ENCODE measurements at places on chromosomes 5 and 9. TPM values are rescaled to one million over a fixed set of nuclear protein-coding genes. Genes with fewer than 3 reads are reported as not detected.

DNA sequence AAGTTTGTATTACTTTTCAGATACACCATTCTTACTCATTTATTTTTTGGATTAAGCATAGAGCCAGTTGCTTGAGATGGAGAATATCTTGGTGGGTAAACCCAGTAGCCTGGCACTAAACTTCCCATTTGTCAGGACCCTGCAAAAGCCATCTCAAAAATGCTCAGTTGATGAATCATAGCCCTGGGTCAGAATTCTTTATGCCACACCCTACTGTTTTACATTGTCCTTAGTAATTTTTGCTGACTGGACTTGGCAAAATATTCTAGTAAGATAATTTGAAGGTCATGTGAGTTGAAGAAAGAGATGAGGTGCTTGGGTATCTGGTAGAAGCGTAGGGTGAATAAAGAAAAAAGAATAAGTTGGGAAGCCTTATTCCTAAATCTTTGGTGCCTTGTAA, 50.7 kb downstream of the C7 start:
- DNase-seq: no peak

GRCh38 chr5:158054223-158055110, 195.5 kb upstream of the CLINT1 start:
- no peak for DNase-seq

DNA sequence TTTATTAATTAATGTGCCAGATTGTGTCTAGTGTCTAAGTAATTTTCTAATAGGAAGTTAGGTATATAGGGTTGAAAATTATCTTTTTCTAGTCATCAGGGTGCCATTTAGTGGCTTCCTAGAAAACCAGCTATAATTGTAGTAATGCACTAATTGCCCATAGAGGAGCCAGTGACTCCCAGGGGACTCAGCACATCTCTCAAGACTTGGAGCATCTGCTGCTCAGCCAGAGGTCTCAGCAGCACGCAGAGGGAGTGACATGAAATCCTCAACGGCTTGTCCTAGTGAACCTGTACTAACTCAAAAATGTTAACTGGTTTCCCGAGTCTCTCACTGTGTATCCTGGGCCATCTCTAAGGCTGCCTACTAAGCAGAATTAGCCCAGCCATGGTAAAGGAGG, 78.2 kb upstream of the MAN2A1 start:
- no peak for DNase-seq

DNA sequence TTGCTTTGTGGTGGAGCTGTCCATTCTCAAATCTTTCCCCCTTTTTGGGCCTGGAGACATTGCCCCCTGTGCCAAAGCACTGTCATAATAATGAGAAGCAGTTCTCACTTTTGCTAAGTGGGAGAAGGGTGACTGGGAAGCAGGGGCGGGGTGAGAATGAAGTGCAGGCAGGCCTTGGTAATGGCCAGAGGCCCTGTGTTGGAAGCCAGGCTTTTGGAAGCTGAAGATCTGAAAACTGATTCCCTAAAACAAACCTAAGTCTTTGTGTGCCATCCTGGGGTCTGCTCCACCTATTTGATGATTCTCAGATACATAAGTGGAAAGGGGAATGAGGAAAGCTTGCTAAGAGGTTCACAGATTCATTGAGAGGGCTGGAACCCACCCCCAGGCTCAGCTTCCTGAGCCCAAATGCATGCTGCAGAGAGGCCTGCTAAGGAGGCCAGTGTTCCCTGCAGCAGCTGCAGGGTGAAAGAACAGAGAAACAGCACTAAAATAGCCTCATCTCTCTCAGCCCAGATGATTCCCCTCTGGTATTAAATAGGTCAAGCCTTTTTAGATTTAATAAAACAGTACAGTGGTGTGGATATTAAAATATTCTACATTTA, 75.0 kb downstream of the NSG2 start:
- DNase-seq: no peak

DNA sequence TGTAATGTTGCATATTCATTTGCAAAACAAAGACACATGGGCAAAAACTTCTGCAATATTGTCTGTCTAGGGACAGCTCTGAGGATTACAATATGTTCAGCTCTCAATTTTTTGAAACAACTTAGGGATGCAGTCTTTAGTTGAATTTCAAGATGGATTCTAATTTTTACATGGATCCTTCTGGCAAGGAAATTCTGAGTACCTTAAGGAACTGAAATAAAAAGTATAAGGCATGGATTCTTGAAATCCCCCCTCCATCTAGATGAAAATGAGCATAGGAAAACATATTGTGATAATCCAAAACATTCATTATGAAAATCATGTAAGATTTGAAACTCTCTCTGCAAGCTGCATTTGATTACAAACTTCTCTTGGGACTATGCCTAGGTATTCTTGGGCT, 568.6 kb downstream of the CETN3 start:
- DNase-seq: no peak

DNA sequence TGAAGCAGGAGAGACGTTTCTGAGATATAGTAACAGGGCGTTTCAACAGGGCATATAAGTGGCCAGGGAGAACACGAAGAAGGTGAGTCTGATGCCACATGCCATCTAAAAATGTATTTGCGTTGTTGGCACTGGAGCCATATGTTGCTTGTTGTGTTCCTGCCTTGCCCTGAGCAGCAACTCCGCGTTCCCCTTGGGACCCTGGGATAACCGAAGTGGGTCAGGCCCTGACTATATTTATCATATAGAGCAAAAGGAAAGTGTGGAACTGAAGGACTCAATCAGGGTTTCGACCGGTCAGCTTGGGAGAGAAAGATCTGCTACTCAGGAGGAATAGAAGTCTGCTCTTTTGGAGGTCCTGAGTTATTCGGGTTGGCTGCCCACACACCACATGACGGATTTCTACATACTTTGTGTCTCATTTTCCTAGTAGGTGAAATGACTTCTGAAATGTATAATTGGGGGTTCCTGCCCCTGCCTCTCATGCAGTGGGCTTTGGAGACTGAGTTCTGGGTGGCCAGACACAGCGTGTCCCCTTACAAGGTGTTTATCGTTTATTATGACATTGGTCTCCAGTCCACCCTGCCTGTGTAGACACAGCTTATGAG, 3.0 kb downstream of the STC2 start:
- no peak for DNase-seq

DNA sequence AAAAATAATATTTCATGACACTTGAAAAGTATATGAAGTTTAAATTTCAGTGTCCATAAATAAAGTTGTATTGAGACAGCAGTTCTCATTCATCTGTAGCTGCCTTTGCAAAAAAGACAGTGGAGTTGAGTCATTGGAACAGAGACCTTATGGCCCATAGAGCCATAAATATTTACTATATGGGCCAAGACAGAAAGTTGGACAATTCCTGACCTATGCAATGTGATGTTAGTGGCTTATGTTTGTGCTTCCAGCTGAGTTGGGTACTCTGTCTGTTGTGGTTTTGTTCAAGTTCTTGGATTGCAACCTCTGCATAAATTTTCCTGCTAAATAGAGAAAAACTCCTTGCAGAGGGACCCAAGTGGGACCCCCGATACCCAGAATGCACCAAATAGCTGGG, 69.8 kb downstream of the KCNIP1 start:
- no peak for DNase-seq

Gene NKD2
- 0.22 TPM for total RNA-seq

Gene TMC1
- 0.22 TPM for total RNA-seq

Gene FCN1
- total RNA-seq: not detected
